ENCODE measurements at places on chromosomes 11 and 22. TPM values are rescaled to one million over a fixed set of nuclear protein-coding genes. Genes with fewer than 3 reads are reported as not detected.

- no peaks in the 10 kb centered on the region for H3K27me3 ChIP-seq
- no peaks in the 10 kb centered on the region for H3K36me3 ChIP-seq
- no peak for DNase-seq
- no peaks in the 10 kb centered on the region for H3K4me1 ChIP-seq
Measured at GRCh38 chr11:23861615-23862014, 635.2 kb upstream of the LUZP2 start.

DNA sequence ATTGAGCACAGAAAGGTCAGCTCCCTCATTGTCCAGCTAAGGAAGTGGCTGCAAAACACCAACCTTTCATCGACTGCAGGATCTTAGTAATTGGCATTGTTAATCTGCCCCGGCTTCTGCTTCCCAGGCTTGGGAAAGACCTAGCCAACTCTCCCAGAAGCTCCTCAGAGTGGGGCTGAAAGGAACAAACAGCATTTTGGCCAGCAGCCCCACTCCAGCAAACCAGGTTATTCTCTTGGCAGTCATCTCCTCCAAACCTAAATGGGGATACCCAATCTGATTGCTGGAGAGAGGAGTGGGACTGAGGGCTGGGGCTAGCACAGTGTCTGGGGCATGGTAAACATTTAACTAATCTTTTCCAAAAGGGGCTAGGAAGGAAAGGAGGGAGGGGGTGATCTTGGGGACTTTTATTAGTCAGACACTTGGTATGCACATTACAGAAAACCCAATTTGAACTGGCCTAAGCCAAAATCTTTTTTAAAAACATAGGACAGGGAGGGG is 294.4 kb downstream of the MN1 start:
- H3K27ac ChIP-seq, result no peak overlapping the region
- no peak overlapping the region for H3K4me3 ChIP-seq
- H3K36me3 ChIP-seq, result no peaks in the 10 kb centered on the region
- no peaks in the 10 kb centered on the region for H3K27me3 ChIP-seq
- H3K4me1 ChIP-seq, result peaks cover 6% of the 10 kb centered on the region

The MAPK8IP2 gene
- 3.0 TPM for total RNA-seq

The OR5AN1 gene
- total RNA-seq, result not detected

The AMBRA1 gene
- total RNA-seq, result 27.9 TPM

The DSCAML1 gene
- 0.58 TPM for total RNA-seq

- H3K4me3 ChIP-seq, result no peak overlapping the region
- peaks cover 76% of the 10 kb centered on the region for H3K4me1 ChIP-seq
- H3K27me3 ChIP-seq, result no peaks in the 10 kb centered on the region
- H3K36me3 ChIP-seq, result no peaks in the 10 kb centered on the region
Measured at GRCh38 chr22:42678894-42679293, 29.7 kb upstream of the CYB5R3 start.

GRCh38 chr22:40023341-40023841 is 28.6 kb downstream of the FAM83F start:
- H3K4me3 ChIP-seq, result no peak overlapping the region
- no peak overlapping the region for H3K27ac ChIP-seq
- peaks cover 6% of the 10 kb centered on the region for H3K4me1 ChIP-seq

DNA sequence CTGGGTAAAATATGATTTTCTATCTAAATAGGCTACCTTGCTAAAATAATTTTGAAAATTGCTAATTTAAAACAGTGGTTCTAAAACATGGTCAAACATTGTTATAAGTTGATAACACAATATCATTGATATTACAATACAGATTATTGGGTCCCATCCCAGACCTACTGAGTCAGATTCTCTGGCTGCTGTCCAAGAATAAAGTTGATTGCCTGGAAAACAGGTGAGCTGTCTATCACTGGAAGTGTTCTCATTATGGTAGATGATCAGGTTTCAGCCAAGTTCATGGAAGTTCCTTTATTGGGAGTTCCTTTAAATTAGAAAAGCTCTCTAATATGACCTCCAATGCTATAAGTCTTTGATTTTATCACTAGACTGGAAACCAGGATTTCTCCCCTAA is 52.3 kb downstream of the SC5D start:
- H3K4me1 ChIP-seq, result peaks cover under 1% of the 10 kb centered on the region
- H3K27ac ChIP-seq, result no peak overlapping the region
- no peaks in the 10 kb centered on the region for H3K36me3 ChIP-seq
